ENCODE measurements at places on chromosomes 5 and 9.

DNA sequence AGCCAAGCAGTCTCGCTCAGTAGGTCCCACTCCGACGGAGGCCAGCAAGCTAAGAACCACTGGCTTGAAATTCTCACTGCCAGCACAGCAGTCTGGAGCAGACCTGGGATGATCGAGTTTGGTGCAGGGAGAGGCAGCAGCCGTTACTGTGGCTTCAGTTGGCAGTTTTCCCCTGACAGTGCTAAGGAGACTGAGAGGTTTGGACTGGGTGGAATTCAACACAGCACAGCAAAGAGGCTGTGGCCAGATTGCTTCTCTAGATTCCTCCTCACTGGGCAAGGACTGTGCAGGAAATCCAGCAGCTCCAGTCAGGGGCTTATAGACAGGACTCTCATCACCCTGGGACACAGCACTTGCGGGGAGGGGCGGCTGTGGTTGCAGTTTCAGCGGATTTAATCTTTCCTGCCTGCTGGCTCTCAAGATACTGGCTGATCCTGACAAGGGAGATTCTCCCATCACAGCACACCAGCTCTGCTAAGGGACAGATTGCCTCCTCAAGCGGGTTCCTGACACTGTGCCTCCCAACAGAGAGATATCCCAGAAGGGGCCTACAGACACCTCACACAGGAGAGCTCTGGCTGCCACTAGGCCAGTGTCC, 122.1 kb downstream of the YIPF5 start:
- H3K36me3 ChIP-seq: no peaks in the 10 kb centered on the region
- H3K4me1 ChIP-seq: peaks cover 5% of the 10 kb centered on the region
- no peak overlapping the region for H3K27ac ChIP-seq

- no peak for DNase-seq
- no peaks in the 10 kb centered on the region for H3K4me1 ChIP-seq
- no peaks in the 10 kb centered on the region for H3K27me3 ChIP-seq
These were observed 76.6 kb upstream of the PRLR start for GRCh38 chr5:35306716-35307365.

- H3K27me3 ChIP-seq: no peaks in the 10 kb centered on the region
- no peak overlapping the region for H3K27ac ChIP-seq
- DNase-seq: peak; percentile 1
- H3K36me3 ChIP-seq: no peaks in the 10 kb centered on the region
- H3K4me1 ChIP-seq: no peaks in the 10 kb centered on the region
- H3K4me3 ChIP-seq: no peak overlapping the region
These were observed 343.7 kb upstream of the KCNN2 start for GRCh38 chr5:114018186-114018585.

DNA sequence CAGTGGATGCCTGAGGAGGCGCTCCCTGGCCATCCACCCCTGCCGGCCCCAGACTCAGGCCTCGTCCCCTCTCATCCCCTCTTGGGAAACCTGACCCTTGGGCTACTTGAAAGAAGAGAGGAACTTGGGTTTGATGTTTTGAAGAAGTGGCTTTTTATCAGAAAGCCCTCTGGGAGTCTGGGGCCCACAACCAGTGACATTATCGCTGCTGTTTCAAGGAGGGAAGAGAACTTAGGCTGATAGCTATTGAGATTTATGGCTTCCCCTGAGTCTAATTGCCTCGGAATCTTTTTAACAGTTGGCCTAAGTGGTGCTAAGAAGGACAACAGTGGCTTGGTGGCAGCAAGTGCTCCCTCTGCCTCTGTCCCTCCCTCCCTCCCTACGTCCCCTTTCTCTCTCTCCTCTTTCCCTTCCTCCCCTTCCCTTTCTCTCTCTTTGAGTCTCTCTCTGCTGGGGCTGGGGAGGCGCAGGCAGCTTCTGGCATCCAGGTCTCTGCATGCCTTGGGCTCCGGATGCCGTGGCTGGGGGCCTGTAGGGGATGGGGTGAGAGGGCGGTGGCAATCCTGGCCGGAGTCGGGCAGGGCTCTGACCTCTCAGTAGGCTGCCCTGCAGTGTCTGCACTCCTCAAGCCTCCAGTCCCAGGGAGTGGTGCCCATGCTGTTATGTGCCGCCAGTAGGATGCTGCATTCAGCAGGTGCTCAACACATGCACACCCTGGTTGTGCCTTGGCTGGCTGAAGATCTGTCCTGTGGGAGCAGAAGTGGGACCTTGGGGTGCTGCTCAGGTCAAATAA, 49.6 kb upstream of the RXRA start:
- H3K4me1 ChIP-seq: no peaks in the 10 kb centered on the region
- no peak overlapping the region for H3K27ac ChIP-seq
- no peaks in the 10 kb centered on the region for H3K36me3 ChIP-seq

GRCh38 chr9:90727488-90727887, 74.1 kb upstream of the SYK start:
- H3K27me3 ChIP-seq: no peaks in the 10 kb centered on the region
- no peaks in the 10 kb centered on the region for H3K4me1 ChIP-seq
- H3K27ac ChIP-seq: no peak overlapping the region
- H3K4me3 ChIP-seq: no peak overlapping the region

DNA sequence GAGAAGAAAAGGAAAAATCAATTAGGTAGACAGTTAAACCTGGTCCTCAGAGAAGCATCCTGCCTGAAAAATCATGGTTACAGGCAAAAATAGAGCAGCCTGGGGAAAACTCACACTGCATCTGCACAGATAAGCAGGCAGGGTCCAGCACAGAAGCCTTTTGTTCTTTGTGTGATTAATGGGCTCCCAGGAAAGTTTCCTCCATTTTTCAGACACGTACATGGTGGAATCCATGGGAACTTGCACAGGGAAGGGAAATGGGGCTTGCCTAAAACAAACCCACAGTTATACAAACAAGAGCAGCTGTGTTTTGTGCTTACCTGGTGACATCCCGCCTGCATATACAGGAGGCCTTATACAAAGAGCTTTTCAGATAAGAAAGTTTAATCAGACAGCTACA, 243.9 kb upstream of the ATP10B start:
- H3K27ac ChIP-seq: no peak overlapping the region
- no peak overlapping the region for H3K4me3 ChIP-seq
- H3K36me3 ChIP-seq: no peaks in the 10 kb centered on the region
- no peaks in the 10 kb centered on the region for H3K4me1 ChIP-seq
- DNase-seq: no peak
- no peaks in the 10 kb centered on the region for H3K27me3 ChIP-seq

DNA sequence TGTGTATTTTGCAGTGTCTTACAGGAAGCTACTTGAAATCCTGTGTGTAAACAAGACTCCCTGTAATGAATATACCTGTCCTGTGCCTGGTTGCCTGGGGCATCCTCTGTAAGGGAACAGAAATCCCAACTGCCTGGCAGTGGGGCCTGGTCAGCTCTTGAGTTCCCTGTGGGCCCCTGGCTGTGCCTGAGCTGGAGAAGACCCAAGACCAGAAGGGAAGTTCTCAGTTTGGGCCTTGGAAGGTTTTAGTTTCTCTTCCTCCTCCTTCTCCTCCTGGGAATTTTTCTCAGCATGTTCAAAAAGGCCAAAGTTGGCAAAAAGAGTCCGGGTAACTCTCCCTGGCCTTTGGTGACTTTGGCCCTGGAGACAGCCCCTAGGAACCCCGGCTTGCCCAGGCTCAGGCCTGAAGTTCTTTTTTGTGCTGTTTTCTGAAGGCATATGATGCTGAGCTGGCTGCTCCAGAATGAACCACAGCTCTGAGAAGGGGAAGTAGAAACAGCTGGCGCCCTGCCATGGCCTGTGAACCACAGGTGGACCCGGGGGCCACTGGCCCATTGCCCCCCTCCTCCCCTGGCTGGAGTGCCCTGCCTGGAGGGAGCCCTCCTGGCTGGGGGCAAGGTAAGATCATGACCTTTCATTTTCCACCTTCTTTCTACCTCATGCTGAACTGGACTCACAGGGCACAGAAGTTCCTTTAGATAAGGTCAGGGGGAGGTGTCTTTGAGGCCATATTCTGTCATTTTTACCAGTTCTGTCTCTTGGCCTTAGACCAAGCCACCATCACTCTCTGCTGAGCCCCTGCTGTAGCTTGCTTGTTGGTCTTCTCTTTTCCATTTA, 5.8 kb downstream of the TMEM268 start:
- peaks cover 3% of the 10 kb centered on the region for H3K36me3 ChIP-seq
- no peaks in the 10 kb centered on the region for H3K27me3 ChIP-seq
- no peak for DNase-seq
- H3K4me1 ChIP-seq: peaks cover 17% of the 10 kb centered on the region
- H3K27ac ChIP-seq: no peak overlapping the region
- no peak overlapping the region for H3K4me3 ChIP-seq

GRCh38 chr9:102209176-102209575, 470.7 kb upstream of the GRIN3A start:
- no peaks in the 10 kb centered on the region for H3K27me3 ChIP-seq
- no peaks in the 10 kb centered on the region for H3K4me1 ChIP-seq
- H3K36me3 ChIP-seq: no peaks in the 10 kb centered on the region
- no peak overlapping the region for H3K27ac ChIP-seq
- H3K4me3 ChIP-seq: no peak overlapping the region

DNA sequence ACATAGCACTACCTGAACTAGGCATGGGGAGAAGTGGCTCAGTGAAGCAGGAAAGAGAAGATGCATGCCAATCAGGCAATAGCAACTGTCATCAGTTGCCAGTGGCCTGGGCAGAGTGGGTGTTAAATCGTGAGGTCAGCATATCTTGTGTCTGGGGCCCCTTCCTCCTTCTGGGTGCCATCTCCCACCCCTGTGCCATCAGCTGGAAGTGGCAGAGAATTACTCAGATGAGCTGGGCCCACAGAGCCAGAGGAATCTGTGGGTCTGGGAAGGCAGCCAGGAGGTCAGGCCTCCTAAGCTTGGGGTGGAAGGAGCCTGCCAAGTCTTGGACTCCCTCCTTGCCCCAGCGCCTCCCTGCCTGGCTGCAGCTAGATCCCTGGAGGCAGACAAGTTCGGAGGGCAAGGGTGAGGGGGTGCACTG, 66.5 kb downstream of the GALNT12 start:
- DNase-seq: no peak
- no peak overlapping the region for H3K27ac ChIP-seq
- H3K4me1 ChIP-seq: peaks cover 2% of the 10 kb centered on the region
- no peak overlapping the region for H3K4me3 ChIP-seq

DNA sequence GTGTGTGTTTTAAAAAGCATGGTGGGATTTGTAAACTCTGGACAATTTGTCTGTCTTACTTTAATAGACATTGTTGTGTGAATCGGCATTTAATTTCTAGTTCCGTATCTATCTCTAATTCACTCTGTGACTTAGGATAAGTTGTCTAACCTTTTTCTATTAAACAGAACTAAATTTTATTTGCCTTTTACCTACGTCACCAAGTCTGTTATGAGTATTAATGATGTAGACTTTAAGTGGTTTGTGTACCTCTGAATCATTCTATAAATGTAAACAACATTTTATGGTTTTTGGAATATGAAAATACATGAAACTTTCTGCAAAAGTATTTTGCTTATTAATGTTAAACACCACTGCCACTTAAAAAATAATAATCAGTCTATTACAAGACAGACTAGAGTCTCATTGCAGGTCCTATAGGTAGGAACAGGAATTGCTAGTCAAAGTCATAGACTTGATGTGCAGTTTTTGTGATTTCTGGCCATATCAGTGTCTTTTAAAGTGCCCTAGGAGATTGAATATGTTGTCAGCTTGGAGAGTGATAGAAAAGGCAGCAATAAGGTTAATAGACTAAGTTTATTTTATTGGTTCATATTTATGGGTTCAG, 5.6 kb downstream of the RBM27 start:
- H3K4me3 ChIP-seq: no peak overlapping the region
- DNase-seq: peak; percentile 6
- H3K27me3 ChIP-seq: no peaks in the 10 kb centered on the region
- H3K27ac ChIP-seq: no peak overlapping the region

- DNase-seq: peak; percentile 96
- no peaks in the 10 kb centered on the region for H3K27me3 ChIP-seq
- H3K36me3 ChIP-seq: peaks cover 2% of the 10 kb centered on the region
- H3K4me1 ChIP-seq: peaks cover 2% of the 10 kb centered on the region
- no peak overlapping the region for H3K27ac ChIP-seq
These were observed 47.8 kb downstream of the NR3C1 start for GRCh38 chr5:143355710-143356109.

Data from IMR-90 (cell line).